ENCODE measurements at places on chromosomes 3 and 15.

GRCh38 chr15:86608461-86609205 lies 529.0 kb downstream of the AGBL1 start:
- DNase-seq = no peak

- DNase-seq = no peak
Measured at GRCh38 chr3:126607214-126607908, 47.6 kb downstream of the TXNRD3 start.

- no peak for DNase-seq
Measured at GRCh38 chr15:63979262-63979793, 67.0 kb downstream of the DAPK2 start.

- no peak for DNase-seq
Measured at GRCh38 chr3:38560996-38561717, 65.0 kb downstream of the EXOG start.

GRCh38 chr3:33439546-33440327 lies 468 bp downstream of the UBP1 start:
- DNase-seq = peak; percentile 63

DNA sequence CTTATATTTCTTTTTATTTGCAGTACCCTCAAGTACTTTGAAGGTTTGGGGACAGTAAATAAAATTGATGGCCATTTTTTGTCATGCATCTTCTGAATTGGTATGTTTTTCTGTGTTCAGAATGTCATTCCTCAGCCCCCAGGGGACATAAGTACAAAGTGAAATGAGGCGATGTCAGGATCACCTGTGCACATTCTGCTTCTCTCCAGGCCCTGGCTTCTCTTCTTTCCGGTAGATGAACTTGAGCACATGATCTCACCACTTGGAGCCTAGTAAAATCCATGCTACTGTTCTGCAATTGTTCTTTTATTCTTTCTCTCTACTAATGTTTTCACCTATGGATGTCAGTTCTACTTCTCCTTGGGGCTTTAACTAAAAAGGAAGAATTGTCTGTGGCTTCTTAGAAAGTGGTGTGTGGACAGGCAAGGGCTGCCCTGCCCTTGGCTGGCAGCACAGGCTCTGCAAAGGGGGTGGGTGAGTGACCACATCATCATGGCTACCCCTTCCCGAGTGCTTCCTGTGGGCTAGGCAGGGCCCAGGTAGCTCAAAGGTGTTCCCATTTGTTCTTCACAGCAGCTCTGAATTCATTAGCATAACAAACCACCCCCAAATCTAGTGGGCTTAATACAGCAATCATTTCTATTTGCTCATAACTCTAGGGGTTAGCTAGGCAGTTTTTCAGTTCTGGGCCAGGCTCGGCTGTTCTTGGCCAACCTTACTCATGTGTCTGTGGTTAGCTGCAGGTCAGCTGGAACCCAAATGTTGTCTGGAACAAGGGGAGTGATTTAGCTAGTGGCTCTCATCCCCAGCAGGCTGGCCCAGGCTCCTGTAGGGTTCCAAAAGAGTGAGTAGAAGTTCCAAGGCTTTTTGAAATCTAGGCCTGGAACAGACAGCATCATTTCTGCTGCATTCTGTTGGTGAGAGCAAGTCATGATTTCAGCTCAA lies 154.0 kb upstream of the CTDSPL start:
- no peak for DNase-seq

DNA sequence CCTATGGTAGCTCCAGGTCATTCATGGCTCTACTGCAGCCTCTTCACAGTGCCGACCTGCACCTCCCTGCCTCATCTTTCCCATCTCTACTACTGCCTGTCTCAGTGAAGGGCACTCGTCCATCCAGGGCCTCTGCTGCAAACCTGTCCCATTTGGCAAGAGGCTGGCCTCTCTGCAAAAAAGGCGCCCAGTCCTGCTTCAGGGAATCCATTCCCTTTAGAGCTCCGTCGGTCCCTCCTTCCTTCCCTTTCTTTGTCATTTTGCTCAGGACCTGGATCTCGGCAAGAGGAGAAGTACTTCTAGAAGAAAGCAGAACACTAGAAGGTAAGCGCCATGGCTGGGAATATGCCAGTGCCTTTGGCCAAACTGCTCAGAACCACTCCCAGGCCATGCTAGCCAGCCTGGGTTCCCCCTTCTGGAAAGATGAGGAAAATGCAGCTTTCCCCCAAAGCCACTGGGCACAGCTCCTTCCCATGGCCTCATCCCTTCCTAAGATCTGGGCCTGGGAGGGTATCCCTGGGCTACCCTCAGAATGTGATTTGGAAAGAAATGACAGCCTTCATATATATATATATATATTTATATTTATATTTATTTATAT lies 6.4 kb upstream of the ISL2 start:
- no peak for DNase-seq

GRCh38 chr3:195260280-195260905 lies 10.6 kb downstream of the XXYLT1 start:
- no peak for DNase-seq

GRCh38 chr15:100895721-100896120 lies 16.1 kb downstream of the ALDH1A3 start:
- no peak for DNase-seq

DNA sequence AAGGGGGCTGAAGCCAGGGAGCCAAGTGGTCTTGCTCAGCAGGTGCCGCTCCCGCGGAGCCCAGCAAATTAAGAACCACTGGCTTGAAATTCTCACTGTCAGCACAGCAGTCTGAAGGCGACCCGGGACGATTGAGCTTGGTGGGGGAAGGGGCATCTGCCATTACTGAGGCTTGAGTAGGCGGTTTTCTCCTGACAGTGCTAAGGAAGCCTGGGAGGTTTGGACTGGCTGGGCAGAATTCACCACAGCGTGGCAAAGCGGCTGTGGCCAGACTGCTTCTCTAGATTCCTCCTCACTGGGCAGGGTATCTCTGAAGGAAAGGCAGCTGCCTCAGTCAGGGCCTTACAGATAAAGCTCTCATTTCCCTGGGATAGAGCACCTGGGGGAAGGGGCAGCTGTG lies 57.0 kb upstream of the GPR149 start:
- no peak for DNase-seq

DNA sequence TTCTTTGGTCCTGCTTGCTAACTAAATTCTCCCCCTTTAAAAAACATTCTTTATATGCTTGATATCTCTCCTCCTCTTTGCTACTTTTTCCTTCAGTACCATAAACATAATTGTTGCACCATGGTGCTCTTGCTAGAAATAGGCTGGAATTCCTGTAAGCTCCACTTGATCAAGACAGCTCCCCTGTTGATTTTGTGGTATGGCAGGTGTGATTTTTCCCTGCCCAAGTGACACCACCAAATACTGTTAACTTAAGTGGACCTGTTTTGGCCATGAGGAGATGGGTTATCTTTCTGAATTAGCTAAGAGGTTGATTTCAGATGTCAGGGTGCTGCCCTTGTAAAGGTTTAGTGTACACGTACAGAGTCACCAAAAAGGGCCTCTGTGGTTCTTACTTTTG lies 205.3 kb downstream of the CDIN1 start:
- no peak for DNase-seq

DNA sequence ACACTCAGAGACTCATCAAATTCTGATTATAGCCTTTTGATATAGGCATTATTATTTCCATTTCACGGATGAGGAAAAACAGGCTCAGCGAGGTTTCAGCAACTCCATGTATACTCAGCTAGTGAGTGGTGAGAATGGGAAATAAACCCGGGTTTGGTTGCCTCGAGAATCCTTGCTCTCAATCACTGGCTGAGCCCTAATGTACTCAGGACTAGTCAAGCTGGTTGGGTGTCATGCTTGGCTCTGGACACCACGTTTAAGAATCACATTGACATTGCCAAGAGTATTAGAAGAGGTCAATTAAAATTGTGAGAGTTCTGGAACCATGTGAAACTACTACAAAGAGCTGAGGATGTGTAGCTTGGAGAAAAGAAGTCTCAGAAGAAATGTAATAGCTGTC lies 444.5 kb downstream of the MFSD1 start:
- DNase-seq = no peak

DNA sequence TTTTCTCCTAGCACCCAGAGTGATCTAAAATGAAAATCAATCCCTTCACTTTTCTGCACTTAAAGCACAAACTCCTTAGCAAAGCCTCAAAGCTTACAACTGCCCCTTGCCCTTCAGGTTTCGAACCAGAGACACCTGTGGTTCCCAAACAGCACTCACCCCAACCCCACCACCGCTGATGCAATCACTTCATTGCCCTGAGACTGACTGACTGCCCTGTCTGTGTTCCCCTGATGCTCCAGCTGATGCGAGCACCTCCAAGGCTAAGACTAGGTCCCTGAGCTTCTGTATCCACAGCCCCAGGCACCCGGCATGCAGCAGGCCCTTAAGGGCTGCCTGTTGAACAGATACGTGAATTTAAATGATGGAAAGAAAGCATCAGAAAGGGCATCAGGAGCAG lies 127.3 kb downstream of the ZNF621 start:
- no peak for DNase-seq

DNA sequence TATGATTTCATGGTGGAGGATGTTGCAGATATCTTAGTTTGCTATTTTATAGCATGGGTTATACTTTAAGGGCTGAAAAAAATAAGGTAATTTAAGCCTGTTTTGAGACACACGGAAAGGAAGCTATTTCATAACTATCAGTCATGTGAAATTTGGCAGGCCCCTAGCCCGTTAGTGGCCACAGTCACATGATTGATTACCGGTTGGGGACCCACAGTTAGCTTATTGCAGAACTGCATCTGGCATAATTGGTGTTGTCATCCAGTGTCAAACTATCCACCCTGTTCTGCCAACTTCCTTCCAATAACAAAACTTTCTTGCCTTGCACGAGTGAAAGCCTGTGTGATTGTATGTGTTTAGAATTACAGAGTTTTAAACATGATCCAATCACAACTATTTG lies 35.2 kb downstream of the FNDC3B start:
- no peak for DNase-seq

- DNase-seq = no peak
Measured at GRCh38 chr3:186997061-186997460, 66.7 kb downstream of the ST6GAL1 start.

DNA sequence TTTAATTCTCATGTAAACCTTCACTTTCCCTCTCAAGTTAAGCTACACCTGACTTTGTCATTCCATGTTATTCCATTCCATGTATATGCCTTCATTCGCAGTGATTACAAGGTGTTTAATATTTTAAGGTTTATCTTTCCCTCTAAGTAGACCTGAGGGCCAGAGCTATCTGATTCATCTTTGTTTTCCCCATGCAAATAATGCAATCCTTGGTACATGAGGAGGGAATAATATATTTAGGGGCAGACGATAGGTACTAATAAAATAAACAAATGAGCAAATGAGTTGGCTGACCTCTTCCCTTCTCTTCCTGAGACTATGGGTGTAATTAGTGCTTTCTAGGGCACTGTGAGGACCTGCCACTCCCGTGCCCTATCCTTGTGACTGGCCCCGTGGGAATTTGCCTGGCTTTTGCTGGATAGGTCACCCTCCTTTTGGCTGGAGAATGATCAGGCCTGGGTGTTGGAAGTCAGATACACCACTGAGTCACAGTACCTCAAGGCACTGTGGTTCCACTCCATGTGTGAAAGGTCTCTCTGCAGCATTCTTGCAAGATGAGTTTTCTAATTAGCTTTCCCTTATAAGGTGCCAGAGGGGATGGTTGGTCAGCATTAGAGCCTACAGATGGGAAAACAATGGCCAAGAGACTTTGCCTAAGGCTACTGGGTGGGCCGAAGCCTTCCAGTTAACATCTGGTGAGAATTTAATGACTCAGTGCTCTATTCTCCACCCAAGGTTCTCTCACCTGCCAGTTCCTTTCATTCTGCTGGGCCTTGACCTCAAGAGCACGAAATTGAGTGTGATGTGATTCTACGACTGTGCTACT lies 183.2 kb downstream of the P3H2 start:
- no peak for DNase-seq

DNA sequence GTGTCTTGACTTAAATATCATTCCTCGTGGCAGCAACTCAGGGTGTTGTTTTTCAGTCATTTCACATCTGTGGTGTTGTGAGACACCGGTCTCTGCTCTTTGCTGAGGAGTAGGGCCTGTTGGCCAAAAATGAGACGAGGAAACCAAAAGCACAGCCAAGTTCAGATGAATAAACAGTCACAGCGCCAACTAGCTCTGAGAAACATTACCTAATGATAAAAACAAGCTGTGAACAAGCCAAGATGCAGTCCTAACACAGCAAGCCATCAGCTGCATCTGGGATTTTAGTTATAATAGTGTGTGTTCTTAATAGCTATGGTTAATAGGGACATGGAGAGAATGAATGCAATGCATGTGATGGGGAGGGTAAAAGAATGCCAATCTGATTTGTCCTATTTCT lies 843.4 kb upstream of the DPPA4 start:
- no peak for DNase-seq

DNA sequence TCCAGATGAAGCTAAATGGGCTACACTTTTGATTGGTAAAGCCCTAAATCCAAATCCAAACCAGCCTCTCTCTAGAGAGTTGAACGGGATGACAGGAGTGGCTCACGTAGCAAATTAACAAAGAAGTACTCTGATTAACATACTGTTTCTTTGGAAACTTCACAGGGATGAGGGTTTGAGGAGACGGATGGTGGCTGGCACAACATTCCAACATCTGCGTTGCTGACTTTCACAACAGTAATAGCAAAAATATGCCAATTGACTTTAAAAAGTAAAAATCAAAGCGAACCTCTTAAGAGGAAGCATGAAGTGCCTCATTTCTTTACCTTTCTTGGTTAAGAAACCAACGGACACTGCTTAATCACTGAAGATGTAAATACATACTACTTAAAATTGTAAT lies 181.4 kb downstream of the TBL1XR1 start:
- no peak for DNase-seq

GRCh38 chr3:37905987-37906674 lies 44.5 kb downstream of the CTDSPL start:
- no peak for DNase-seq

GRCh38 chr3:58047826-58048225 lies 39.6 kb downstream of the FLNB start:
- DNase-seq = no peak

- no peak for DNase-seq
Measured at GRCh38 chr3:194869482-194870169, 183.9 kb downstream of the FAM43A start.

- no peak for DNase-seq
Measured at GRCh38 chr3:187291512-187292132, at the start of gene MASP1. Gene MASP1 (minus strand): TSS chr3:187291737. CDS start chr3:187291632, 105 bp downstream.

DNA sequence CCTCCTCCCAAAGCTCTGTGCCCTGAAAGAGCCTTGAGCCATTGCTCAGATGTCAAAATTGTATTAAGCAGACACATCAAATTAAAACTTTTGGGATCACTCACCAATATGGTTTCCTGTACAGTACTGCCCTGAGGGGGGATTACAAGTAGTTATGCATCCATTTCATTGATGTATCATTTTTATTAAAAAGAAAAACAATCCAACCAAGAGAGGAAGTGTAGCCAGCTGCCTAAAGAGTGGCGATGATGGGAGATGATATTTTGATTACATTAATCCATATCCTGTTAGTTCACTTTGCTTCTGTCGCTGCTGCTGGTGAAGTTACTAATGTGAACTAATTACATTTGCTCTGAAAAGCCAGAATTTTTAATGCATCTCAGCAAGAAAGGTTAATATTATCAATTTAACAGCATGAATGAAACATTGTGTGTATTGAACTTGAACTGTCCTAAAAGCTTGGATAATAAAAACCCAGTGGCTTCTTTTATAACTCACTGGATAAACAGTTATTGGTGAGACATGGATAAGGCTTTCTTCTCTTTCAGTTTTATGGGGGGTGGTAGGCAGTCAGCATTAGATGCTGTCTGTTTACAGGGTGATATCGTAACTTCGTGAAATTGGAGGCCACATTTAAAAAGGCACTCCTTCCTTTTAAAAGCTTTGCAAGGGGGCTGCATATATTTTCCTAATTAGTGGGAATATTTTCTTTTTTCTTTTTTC lies 87.7 kb downstream of the IGF1R start:
- DNase-seq = no peak
